ENCODE measurements at places on chromosomes 5 and 9. TPM values are rescaled to one million over a fixed set of nuclear protein-coding genes. Genes with fewer than 3 reads are reported as not detected.

LURAP1L gene
- total RNA-seq: 1.6 TPM

NUTM2F gene
- not detected for total RNA-seq

THBS4 gene
- 2.0 TPM for total RNA-seq

GRCh38 chr9:135712613-135713295 is 10.8 kb downstream of the KCNT1 start:
- DNase-seq: no peak

- DNase-seq: no peak
Observed at GRCh38 chr9:26262421-26263107, 584.3 kb upstream of the TUSC1 start.

DNA sequence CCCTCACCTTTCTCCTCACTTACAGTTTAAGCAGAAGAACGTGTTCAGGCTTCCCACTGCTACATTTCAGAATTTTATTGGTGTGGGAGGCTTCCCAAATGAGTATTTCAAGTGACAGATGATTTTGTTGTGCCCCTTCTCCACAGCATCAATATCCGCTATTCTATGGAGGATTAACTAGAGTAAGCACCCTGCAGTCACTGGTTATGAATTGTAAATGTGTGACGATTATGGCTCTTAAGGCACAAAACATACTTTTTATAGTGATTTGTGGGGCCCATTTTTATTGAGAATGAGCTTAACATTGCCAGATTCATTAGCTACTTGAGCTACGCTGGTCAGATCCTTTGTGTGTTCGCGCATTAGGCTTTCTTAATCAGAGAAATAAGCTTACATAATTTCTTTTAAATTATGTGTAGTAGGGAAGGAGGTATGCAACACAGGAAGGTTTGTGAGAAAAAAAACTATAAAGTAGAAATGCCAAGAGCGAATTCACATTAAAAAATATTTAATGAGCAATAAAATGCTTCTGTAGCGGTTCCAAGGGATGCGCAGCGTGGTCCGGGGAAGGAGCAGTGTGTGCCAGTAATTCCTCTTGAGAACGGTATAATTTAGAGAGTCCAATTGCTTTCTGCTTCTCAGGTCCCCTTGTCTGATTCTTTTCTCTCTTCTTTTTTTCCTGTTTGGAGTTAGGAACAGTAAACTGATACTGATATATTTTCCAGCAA is 2380.4 kb downstream of the MAT2B start:
- no peak for DNase-seq

DNA sequence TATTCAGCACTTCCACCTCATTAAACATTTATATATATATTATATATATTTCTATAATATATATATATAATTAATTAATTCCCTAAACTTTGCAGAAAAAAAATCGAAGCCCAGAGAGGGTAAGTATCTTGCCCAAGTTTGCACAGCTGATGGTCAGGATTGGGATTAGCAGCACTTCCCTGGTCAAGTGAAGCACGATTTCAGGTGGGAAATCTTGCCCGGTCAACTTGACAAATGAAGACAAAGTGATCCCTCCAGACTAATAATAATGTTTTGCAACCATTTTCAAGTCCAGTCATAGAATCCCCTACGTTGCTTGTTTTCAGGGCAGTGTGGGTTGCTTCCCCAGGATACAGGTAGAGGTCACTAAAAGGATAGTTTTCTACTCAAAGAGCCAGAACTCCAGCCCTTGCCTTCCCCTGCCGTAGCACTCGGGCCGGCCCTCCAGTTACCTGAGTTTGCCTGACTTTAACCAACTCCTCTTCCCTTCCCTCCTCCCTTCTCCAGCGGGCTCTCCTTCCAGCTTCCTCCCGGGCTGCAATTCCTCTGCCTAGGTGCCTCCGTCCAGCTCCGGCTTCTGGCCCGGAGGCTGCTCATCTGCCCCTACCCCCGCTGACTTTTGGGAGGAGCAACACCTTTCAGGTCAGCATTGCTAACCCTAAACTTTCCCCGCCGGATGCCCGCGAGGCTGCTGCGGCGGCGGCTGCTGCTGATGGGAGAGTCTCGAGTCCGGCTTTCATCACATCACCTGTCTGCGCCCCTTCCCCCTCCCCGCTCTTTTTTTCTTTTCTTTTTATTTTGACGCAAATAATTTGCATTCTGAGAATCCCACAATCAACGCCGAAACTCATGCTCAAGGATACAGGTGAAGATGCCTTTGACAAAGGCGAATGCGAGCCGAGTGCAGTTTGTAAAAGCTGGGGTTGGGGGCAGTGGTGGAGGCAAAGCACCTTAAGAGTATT is 930 bp downstream of the PRLR start:
- no peak for DNase-seq

- no peak for DNase-seq
Observed at GRCh38 chr9:13952906-13953305, 361.0 kb downstream of the NFIB start.

DNA sequence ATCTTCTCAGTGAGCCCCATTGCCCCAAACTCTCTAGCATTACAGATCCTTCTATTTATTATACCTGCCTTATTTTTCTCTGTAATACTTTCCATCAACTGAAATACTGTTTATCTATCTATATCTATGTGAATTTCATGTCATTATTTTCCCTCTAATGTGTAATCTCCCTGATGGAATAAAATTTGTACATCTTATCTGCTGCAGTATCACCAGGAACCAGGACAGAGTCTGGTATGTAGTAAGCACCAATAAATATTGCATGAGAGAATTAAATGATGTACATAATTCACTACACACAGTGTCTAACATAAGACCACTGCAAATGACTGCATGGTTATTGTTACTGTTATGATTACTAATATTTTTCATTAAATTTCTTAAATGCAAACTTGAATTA is 759.1 kb downstream of the PRELID2 start:
- DNase-seq: no peak

- no peak for DNase-seq
Observed at GRCh38 chr5:44747396-44747795, 61.4 kb upstream of the MRPS30 start.

- DNase-seq: no peak
Observed at GRCh38 chr9:108468364-108468763, 387.4 kb downstream of the ACTL7B start.

- DNase-seq: no peak
Observed at GRCh38 chr5:174572591-174572990, 151.8 kb upstream of the MSX2 start.

GRCh38 chr5:151676314-151676712 is 10.4 kb downstream of the SPARC start:
- no peak for DNase-seq

DNA sequence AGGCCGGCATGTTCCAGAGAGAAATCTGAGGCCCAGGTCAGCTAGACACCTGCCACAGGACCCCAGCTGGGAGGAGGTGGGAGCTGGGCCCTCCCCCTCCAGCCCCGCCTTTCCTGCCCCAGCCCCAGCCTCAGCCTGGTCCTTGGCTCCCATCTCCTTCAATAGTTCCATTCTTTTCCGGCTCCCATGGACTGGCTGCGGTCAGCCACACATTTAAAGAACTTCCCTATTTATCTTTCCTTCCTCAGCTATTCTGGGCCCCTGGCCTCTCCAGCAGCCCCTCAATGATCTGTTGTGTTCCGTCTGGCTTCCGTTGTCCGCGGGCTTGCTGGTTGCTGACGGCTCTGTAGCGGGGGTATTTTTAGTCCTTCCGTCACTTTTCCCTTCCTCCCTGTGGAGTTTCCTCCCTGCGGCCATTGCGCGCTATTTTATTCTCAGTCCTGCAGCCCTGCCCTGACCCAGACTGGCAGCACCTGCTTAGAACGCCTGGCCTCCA is 73.8 kb downstream of the AMBP start:
- peak; percentile 59 for DNase-seq

- DNase-seq: no peak
Observed at GRCh38 chr9:131539223-131539923, 6.0 kb upstream of the PRRT1B start.

GRCh38 chr5:76106149-76106548 is 23.0 kb downstream of the SV2C start:
- no peak for DNase-seq

- no peak for DNase-seq
Observed at GRCh38 chr9:114804505-114804904, 1.3 kb downstream of the TNFSF15 start.
